ENCODE measurements at places on chromosomes 1 and 21. TPM values are rescaled to one million over a fixed set of nuclear protein-coding genes. Genes with fewer than 3 reads are reported as not detected.
A peak's percentile ranks its signal among the peaks of the same experiment; 100 is the strongest.

DNA sequence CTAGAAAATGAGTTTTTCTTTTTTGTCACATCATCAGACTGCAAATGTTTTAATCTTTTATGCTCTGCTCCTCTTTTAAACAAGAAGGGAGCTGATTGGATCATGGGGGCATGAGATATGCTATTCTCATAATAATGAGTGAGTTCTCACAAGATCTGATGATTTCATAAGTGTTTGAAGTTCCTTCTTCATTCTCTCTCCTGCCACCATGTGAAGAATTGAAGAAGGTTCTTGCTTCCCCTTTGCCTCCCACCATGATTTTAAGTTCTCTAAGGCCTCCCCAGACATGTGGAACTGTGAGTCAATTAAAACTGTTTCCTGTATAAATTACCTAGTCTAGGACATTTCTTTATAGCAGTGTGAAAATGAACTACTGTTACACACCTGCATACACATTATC, 218.2 kb downstream of the NRIP1 start:
- H3K36me3 ChIP-seq = no peaks in the 10 kb centered on the region
- H3K4me1 ChIP-seq = no peaks in the 10 kb centered on the region
- no peaks in the 10 kb centered on the region for H3K27me3 ChIP-seq
- no peak overlapping the region for H3K27ac ChIP-seq
- DNase-seq = no peak
- no peak overlapping the region for H3K4me3 ChIP-seq

RGS1 gene
- 1.8 TPM for total RNA-seq

DNA sequence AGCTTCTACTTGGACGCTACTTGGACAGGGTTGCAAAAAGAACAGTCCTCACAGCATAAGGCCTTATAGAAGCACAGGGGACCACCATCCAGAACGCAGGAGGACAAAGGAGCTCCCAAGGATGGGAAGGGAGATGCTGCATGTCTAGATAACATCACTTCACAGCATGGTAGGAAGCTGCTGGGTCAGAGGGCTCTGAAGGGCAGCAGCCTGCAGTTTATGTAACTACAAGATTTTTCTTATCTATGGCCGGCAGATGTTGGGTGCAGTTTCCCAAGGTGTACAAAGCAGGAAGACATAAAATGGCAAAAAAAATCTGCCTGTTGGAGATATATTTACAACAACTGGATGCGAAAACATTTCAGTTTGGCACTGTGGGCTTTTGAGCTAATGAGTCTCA, 45.3 kb upstream of the SLC5A9 start:
- peak; percentile 7 for DNase-seq
- H3K4me1 ChIP-seq = no peaks in the 10 kb centered on the region
- no peak overlapping the region for H3K27ac ChIP-seq
- no peaks in the 10 kb centered on the region for H3K36me3 ChIP-seq

DNA sequence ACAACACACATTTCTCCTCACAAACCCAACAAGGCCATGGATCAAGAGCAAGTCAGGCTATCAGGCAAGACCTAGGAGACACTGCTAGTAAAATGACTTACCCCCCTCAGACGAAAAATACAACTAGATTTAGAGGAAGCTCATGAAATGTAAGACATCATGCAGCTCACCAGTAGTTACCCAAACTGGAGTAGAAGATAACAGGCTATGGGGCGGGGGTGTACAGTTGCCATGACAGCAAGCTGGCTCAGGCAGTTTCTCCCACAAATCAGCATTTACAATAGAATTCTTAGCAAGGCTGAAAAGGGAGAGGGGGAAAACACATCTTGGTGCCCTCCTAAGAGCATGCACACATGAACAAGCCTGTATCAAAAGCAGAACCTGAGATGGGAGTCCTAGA, 13.9 kb downstream of the TPM3 start:
- H3K4me1 ChIP-seq = peaks cover 64% of the 10 kb centered on the region
- H3K27me3 ChIP-seq = no peaks in the 10 kb centered on the region
- peaks cover 30% of the 10 kb centered on the region for H3K36me3 ChIP-seq
- peak overlapping the region; percentile 86 for H3K4me3 ChIP-seq
- no peak for DNase-seq

DNA sequence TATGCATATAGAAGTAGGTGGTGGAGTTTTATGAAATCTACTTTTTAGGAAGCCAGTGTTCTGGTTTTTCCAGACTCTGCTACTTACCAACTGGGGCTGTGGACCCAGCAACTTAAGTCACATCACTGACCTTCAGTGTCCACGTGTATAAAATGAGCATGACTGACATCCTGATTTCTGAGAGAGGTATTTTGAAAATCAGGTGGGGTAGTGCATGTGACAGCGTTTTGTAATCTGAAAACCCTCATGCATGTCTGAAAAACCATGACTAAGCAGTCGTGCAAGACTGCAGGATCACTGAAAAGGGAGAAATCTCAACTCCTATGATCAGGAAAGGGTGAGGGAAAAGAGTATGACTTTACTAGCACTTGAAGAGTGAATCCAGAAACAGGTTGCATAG, 26.1 kb downstream of the CR1L start:
- peaks cover 24% of the 10 kb centered on the region for H3K27me3 ChIP-seq
- DNase-seq = no peak
- H3K4me1 ChIP-seq = peaks cover 6% of the 10 kb centered on the region
- no peaks in the 10 kb centered on the region for H3K36me3 ChIP-seq
- no peak overlapping the region for H3K27ac ChIP-seq
- H3K4me3 ChIP-seq = no peak overlapping the region

OR6N1 gene
- total RNA-seq = not detected

DNA sequence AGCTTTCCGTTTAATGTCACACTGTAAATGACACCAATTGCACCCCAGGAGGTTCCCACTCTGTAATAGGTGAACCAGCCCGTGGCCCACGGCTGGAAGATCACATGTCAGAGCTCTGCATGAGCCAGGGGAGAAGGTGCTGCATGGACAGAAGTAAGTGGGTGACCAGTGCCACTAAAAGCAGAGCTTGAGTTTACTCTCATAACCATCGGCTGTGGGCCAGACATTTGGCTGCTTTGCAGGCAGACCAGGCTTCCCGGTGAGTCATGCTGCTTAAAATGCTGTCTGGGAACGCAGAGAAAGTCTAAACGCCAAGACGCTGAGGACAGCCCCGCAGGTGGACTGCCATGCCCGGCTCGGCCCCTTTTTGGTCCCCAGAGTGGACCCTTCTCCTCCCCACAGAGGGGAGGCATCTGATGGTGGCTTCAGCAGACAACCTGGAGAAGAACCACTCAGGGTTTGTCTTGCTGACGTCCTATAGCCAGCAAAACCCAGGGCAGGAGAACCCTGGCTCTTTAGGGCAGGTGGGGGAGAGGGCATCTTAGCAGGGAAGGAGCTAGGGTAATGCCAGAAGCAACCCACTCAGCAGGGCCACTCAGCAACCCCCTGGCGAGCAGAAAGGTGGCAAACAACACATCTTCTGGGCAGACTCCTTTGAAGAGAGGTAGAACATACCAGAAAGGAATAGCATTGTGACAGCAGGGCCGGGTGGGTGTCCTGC, 7.3 kb downstream of the KIAA2013 start:
- H3K4me3 ChIP-seq = no peak overlapping the region
- peak overlapping the region; percentile 38 for H3K27ac ChIP-seq
- DNase-seq = no peak
- peaks cover 60% of the 10 kb centered on the region for H3K4me1 ChIP-seq
- peaks cover 40% of the 10 kb centered on the region for H3K36me3 ChIP-seq

AMY1B gene
- not detected for total RNA-seq

NPPA gene
- total RNA-seq = 7.2 TPM

GRCh38 chr1:203177036-203177405, 1.4 kb upstream of the MYBPH start:
- H3K27me3 ChIP-seq = no peaks in the 10 kb centered on the region
- no peaks in the 10 kb centered on the region for H3K36me3 ChIP-seq
- peaks cover 18% of the 10 kb centered on the region for H3K4me1 ChIP-seq
- no peak overlapping the region for H3K4me3 ChIP-seq

CALML6 gene
- not detected for total RNA-seq

DNA sequence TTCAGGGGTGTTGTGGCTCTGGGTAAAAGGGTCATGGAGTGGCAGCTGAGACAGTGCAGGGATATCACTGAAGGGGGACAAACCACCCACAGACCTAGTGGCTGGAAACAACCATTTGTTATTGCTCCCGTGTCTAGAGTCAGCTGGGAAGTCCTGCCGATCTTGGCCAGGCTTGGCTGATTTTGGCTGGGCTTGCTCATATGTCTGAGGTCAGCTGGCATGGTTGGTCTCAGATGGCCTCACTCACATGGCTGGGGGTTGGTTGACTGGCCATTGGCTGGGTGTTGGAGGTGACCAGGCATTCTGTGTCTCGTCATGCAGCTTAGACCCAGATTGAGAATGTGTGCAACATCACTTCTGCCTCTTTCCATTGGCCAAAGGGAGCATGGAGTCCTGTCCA, 203.8 kb upstream of the POU3F1 start:
- H3K4me1 ChIP-seq = peaks cover 6% of the 10 kb centered on the region
- H3K4me3 ChIP-seq = no peak overlapping the region
- no peak for DNase-seq

DNA sequence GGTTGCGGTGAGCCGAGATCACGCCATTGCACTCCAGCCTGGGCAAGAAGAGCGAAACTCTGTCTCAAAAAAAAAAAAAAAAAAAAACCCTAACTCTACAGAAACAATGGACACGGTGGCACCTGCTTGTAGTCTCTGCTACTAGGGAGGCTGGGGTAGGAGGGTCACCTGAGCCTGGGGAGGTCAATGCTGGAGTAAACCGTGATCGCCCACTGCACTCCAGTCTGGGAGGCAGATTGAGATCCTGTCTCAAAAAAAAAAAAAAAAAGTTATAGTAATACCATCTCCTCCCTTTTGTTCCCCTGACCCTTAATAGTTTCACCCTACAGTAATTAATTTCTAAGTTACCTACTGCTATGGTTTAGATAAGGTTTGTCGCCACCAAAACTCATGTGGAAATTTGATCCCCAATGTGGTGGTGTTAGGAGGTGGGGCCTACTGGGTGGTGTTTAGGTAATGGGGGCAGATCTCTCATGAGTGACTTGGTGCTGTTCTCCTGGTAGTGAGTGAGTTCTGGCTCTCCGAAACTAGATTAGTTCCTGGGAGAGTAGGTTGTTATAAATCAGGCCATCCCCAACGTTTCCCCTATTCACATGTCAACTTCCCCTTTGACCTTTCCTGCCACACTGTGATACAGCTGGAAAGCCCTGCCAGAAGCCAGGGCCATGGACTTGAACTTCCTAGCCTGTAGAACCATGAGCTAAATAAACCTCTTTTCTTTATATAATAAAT, 9.8 kb downstream of the FBXO42 start:
- no peak overlapping the region for H3K4me3 ChIP-seq
- peaks cover 19% of the 10 kb centered on the region for H3K4me1 ChIP-seq
- no peaks in the 10 kb centered on the region for H3K36me3 ChIP-seq
- no peak for DNase-seq
- no peaks in the 10 kb centered on the region for H3K27me3 ChIP-seq
- no peak overlapping the region for H3K27ac ChIP-seq

- H3K4me1 ChIP-seq = peaks cover 20% of the 10 kb centered on the region
- H3K36me3 ChIP-seq = peaks cover 32% of the 10 kb centered on the region
- no peaks in the 10 kb centered on the region for H3K27me3 ChIP-seq
Observed at GRCh38 chr1:43708002-43708410, 670 bp downstream of the ST3GAL3 start.

LSM10 gene
- 42.6 TPM for total RNA-seq

DNA sequence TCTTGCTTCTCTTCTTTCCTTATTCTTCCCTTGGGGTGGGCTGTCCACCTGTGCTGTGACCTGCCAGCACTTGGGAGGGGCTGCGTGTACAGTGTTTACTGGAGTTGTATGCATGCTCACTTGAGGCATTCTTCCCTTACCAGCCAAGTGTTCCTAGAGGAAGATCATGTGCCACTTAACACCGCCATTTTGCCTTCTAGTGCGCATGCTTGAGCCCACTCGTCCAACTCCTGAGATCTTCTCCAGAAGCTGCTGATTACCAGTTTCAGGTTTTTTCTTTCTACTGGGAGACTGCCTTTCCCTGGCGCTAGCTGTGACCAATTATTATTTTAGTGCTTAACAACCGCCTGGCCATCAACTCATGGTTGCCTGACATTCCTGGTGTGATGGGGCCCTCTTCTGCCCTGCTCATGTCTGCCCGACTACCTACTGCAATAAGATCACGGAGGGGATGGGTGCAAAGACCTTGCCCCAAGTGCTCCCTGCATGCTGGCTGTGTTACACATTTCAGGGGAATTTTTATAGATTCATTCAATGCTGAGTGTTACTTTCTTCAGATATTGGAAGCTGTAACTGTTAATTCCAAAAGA, 74.2 kb upstream of the B3GALT5 start:
- H3K4me3 ChIP-seq = no peak overlapping the region
- H3K27ac ChIP-seq = no peak overlapping the region
- no peaks in the 10 kb centered on the region for H3K27me3 ChIP-seq
- DNase-seq = no peak
- no peaks in the 10 kb centered on the region for H3K4me1 ChIP-seq

DNA sequence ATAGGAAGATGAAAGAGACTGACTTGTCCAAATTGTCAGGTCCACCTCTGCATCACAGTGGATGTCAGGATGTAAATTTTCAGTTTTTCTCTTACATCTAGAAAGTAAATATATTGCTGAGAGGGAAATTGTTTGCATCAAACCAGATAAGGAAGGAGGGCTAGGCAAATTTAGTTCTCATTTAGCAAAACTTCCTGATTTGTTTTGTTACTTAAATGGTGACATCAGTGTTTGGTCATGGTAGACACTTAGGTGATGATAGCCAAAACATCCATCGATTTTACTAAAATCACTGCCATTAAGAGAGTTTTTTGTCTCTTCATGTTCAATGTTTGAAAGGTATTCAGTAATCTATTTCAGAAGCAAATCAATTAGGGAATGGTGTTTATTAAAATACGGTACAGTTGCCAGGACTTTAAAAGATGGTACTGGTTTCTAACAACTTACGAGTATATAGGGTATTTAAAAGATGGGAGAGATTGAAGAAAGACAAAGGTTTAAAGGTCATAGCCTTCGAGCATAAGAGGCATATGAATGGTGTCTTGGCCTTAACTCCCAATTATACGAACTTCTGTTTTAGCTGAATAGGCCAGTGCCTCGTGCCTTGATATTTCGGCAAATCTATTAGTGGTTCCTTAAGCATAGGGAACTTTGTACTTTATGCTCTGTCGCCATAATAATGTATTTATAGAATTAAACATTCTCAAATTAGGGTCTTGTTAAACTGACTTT, 3.0 kb downstream of the IER5 start:
- no peaks in the 10 kb centered on the region for H3K27me3 ChIP-seq
- DNase-seq = no peak
- H3K4me3 ChIP-seq = no peak overlapping the region
- peak overlapping the region; percentile 97 for H3K27ac ChIP-seq
- H3K4me1 ChIP-seq = peaks cover 58% of the 10 kb centered on the region
- H3K36me3 ChIP-seq = peaks cover 3% of the 10 kb centered on the region

CTXND2 gene
- total RNA-seq = not detected

TMEM269 gene
- total RNA-seq = not detected

ADAMTS1 gene
- 268 TPM for total RNA-seq

Data from stomach (tissue), 19 donors.